ENCODE measurements at places on chromosomes 13 and 19.

GRCh38 chr13:76790526-76790925 lies 95.7 kb downstream of the KCTD12 start:
- DNase-seq = no peak

GRCh38 chr19:54189145-54189734 lies at the start of gene MBOAT7:
MBOAT7 (minus strand) TSS chr19:54189580; CDS start chr19:54188508, 1,072 bp downstream.
- DNase-seq = no peak

- DNase-seq = no peak
These were observed 7.2 kb upstream of the BCL3 start for GRCh38 chr19:44741258-44741731.

- no peak for DNase-seq
These were observed 5.5 kb upstream of the ZNF580 start for GRCh38 chr19:55635334-55635717.

DNA sequence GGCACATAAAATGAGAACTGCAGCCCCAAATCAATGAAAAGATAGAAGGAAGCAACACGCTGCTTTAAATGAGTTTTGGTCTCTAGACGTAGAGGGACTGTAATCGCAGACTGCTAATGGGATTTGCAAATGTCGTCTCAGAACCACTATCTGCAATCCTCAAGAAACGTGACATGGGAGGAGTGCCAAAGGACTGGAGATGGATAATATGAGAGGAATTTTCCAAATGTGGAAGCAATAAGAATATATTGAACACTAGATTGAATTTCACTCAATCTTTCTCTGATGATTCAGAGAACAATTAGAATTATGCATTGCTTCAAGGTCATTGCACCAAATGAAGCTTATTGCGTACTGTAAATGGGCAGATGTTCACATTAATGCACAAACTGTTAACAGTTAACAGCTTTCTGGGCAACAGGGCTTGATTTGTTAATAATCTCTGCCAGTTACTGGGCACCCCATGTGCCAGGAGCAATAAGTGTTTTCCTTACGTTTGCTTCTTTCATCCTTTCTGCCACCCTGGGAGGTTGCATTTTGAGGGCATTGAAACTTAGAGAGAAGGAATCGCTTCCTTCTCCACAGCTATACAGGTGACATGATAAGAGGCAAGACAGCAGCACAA lies 62.8 kb upstream of the WASF3 start:
- DNase-seq = no peak

GRCh38 chr19:4519521-4520277 lies 1.4 kb upstream of the PLIN4 start:
- no peak for DNase-seq

DNA sequence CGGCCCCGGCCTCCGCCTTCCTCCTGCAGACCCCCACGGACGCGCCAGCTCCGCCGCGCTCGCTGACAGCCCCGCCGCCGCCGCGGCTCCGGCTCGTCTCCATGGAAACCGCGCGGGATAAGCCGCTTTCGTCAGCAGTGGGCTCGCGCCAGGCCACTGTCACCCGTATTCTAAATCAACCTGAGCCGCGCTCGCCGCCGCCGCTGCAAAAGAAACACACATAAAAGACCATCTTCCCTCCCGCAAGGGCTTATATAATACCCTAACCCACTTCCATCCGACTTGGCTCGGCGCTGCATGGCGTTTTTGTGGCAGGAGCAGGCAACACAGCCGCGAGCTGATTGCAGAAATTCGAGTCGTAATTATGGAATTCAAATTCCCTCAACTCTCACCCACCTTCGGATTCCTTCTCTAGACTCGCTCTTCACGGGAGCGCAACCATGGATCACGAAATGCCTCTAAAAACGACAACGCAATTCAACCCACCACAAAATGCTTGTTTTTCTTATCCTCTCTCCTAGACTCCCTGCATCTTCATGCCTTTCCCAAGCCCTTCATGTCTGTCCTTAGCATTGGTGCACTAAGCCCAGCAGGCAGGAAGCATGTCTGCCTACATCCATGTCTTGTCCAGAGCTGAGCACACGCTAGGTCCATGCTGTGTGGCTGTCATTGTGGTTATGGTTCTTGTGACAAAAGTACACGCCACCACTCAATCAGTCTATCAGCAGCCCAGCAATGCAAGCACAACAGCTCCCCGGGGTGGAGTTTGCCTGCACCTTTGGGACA lies at the start of gene AMER2:
TSS of gene AMER2 (minus strand) at position 772 of the 786 bp plus-strand sequence. CDS start at position 103, 669 bp downstream.
- no peak for DNase-seq

DNA sequence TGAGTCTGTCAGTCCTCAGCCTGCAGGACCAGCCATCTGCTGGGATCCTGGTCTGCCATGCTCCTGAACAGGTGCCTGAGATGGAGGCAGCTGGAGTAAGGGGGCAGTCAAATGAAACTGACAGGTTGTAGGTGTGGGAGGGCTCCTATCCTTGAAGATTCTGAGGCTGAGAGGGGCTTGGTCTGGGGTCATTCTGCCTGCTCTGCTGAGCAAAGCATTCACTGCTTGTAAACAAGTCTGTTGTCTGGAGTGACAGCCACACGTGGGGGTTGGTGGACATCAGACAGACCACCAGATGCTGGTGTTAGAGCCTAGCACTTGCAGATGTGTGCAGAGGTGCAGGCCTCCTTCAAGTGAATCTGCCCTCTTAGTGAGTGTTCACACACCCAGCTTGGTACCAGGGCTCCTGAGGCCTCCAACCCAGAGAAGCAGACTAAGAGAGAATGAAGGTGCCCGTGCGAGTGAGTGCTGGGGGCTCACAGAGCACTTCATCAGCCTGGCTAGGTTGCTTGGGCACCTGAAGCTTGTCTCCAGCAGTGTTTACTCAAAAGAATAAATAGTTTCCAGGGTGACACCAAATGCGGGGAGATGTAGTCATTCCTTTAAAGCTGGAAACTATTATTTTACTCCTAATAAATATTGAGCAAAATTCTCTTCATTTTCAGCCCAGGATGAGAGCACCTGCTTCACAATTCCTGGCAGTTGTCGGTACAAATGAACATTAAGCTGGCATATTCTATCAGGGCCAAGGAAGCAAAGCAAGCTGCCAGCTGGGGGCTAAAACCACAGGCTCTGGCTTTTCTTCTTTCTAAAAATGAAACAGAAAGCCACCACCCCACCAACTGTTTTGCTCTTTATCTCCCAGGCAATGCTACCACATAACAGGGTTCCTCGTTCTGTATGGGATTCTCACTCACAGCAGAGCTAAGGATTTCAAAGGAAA lies 82.3 kb downstream of the RNASEH2B start:
- DNase-seq = no peak

- no peak for DNase-seq
These were observed 10.3 kb downstream of the CEACAM8 start for GRCh38 chr19:42584466-42584865.

- no peak for DNase-seq
These were observed 12.3 kb downstream of the FGF9 start for GRCh38 chr13:21683034-21683733.

GRCh38 chr19:58053480-58054156 lies 5.5 kb upstream of the ZNF135 start:
- no peak for DNase-seq

GRCh38 chr13:105991622-105992277 lies 543.7 kb downstream of the EFNB2 start:
- DNase-seq = no peak

DNA sequence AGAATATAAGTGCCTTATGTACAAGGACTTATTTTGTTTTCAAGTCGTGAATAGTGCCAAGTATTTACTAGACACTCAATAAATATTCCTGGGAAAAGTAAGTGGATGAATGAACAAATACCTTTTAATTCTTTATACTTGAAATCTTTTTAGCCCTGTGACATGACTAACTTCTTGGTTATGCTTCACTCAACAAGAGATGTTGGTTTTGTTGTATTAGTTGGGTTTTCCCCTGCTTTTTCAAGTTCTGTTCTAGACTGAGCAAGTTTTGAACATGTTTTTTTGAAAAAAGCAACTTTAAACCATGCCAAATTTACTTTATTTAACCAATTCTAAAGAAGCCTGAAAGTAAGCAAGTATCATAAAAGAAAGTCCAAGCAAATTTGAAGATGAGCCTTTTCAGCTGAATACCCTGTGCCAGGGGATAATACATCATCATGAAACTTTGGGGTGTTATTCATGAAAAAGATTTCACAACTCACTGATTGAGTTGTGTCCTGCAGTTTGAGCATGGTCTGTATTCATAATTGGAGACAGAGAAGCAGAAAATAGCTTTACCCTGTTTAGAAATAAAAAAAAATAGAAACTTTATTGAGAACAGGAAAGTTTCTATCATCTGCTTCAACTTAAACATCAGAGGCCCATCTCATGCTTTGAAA lies 11.1 kb downstream of the LMO7 start:
- DNase-seq = no peak

DNA sequence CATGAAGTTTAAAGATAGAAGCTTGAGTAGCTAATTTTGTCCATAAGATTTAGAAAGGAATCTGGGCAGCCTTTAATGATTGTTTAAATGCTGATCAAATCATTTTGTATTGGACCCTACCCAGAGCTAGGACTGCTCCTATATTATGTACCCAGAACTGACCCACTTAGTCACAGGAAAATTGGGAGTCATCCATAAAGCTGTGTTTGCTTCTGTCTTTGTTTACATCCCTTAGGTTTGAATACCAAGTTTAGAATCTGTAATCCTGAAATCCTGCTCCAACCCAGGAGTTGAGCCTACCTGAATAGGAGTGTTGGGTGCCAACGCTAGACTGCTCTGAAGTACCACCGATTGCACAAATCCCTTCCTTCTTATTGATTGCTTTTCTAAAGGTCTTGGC lies 23.8 kb downstream of the LCP1 start:
- no peak for DNase-seq

GRCh38 chr13:83498481-83499190 lies 383.6 kb downstream of the SLITRK1 start:
- DNase-seq = no peak

GRCh38 chr13:42106998-42107397 lies 58.5 kb downstream of the DGKH start:
- DNase-seq = no peak

DNA sequence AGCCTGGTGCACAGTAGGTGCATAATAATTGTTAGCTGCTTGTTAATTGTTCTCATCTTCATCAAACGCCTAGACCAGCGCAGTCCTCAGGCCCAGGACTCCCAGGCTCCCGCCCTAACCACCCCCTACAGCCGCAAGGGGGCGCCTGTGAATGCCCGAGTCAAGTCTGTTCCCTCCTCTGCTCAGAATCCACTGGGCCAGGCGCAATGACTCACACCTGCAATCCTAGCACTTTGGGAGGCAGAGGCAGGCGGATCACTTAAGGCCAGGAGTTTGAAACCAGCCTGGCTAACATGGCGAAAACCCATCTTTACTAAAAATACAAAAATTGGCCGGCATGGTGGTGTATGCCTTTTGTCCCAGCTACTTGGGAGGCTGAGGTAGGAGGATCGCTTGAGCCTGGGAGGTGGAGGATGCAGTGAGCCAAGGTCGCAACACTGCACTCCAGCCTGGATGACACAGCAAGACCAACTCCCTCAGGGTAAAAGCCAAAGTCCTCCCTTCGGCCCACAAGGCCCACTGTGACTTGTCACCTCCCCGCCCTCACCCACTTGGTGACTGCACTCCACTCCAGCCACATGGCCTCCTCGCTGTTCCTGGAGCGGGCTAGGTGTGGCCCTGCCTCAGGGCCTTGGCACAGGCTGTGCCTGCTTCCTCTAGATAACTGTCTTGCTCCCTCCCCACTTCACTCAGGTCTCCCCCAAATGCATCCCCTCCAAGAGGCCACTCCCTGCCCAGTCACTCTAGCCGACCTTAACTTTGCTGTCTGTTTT lies 9.1 kb downstream of the ZNF653 start:
- peak; percentile 62 for DNase-seq

DNA sequence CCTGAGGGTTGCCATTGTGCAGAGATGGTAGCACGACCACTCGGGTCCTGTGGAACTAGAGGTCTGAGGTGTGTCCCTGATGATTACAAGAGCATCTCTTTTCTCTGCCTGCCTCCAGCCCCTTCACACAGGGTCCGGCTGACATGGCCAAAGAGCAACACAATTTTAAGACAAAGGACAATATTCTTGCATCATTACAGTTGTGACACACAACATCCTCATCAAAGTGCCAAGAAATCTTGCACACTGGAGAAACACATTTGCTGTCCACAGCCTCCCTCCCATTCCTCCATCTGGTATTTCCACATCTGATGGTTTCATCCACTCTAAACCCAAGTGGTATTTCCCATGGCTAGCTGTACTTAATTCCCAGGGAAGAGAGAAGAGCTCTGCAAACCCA lies 12.8 kb downstream of the COL4A1 start:
- DNase-seq = no peak

DNA sequence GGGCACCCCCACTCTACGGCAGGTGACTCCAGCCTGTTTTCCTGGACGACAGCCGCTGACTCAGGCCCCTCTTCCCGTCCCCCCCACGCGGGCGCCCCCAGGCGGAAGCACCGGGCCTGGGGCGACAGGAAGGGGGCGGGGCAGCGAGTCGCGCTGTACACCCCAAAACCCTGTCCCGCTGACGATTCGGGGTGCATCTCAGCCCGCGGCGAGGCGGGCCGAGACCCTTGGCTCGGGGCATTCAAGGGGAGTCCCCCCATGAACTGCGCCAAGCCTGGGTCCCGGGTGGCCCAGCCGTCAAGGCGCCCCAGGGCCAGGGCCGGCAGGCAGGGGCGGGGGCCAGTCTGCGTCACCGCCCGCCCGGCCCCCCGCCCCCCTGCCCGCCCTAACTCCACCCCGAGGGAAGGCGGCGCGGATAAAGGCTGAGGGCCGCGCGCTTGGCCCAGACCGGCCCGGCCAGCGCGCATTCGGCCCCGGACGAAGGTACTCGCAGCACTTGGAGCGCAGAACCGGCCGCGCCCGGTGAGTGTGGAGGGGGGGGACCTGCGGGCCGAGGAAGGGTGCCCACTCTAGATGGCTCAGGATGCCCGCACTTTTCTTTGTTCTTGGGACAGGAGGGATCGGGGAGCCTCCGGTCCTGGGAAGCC lies at the start of gene MIDN:
TSS of gene MIDN (plus strand) at position 445 of the 647 bp plus-strand sequence. CDS start 1,714 bp downstream, outside the sequence.
- DNase-seq = peak; percentile 64

GRCh38 chr19:40721936-40722661 lies 5.2 kb downstream of the ITPKC start:
- no peak for DNase-seq

DNA sequence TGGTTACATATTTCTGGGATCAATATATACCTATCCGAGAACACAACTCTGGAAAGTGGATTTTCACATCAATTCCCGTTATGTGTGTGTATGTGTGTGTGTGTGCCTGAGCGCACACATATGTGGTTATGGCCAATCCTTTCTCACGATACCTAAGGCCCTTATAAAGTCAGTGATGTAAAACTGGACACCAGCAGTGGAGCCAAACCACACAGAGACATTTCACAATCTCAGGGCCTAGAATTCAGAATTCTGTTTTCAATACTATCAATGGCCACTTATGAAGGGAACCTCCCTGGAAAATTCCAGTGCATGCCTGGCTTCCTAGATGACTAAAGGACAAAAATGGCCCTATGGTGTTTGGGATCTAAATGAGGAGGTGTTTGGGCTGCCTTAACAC lies 187.3 kb upstream of the UBL3 start:
- no peak for DNase-seq

DNA sequence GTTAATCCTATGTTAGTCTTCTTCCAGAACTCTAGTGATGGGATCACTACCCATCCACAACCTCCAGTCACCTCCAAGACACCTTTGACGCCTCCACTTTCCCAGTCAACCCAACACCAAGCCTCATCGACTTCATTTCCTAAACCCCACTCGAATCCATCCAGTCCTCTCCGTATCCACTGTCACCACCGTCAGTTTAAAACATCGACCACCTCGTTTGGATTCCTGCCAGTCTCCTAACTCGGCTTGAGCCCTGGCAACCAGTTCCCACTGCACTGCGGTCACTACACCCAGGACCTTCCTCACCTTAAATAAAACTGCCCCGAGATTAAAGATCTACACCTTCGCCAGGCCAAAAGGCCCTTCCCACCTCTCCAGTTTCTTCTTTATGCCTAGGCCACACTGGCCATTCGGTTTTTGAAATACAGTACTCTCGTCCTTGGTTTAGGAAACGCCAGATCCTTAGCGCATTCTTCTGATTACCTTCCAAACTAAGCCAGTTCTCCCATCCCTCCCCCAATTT lies 1.2 kb downstream of the MTIF3 start:
- DNase-seq = no peak

All from activated CD4-positive, alpha-beta T cell treated with anti-CD3 and anti-CD28 coated beads, Interleukin-2, amount 50 U/mL, for 1 hour (primary cell).